ENCODE measurements at places on chromosomes 11 and 22. TPM values are rescaled to one million over a fixed set of nuclear protein-coding genes. Genes with fewer than 3 reads are reported as not detected.
A peak's percentile ranks its signal among the peaks of the same experiment; 100 is the strongest.

The KCNQ1 gene
- total RNA-seq: 34.0 TPM

The CD3E gene
- total RNA-seq: 10.5 TPM

The OR52H1 gene
- total RNA-seq: not detected

The RNF215 gene
- 18.5 TPM for total RNA-seq

The CBLIF gene
- total RNA-seq: not detected

The GDPD4 gene
- not detected for total RNA-seq

The AIFM3 gene
- 8.8 TPM for total RNA-seq

The SLC1A2 gene
- total RNA-seq: 3.1 TPM

The CXCR5 gene
- total RNA-seq: 0.17 TPM

The PGA5 gene
- 1.2 TPM for total RNA-seq

The ZP1 gene
- not detected for total RNA-seq

The POLR2L gene
- 138 TPM for total RNA-seq

The OR2AG2 gene
- not detected for total RNA-seq

The SLC17A6 gene
- not detected for total RNA-seq

The CDHR5 gene
- not detected for total RNA-seq

The DBX1 gene
- total RNA-seq: not detected

The LDLRAD3 gene
- total RNA-seq: 12.1 TPM

The ACR gene
- total RNA-seq: 0.71 TPM

The TEF gene
- total RNA-seq: 17.3 TPM

The CCDC116 gene
- total RNA-seq: 4.2 TPM

DNA sequence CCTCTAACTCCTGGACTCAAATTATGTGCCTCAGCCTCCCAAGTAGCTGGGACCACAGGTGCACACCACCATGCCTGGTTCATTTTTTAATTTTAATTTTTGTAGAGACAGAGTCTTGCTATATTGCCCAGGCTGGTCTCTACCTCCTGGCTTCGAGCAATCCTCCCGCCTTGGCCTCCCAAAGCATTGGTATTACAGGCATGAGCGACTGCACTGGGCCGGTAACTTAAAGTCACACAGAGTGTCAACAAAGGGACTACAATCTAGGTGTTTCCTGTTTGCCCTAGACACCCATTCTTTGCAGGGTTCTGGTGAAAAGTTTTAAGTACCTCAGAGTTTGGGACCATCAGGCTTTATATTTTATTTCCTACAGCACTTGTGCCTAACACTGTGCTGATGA is 8.4 kb downstream of the UVRAG start:
- H3K4me3 ChIP-seq: no peak overlapping the region
- H3K4me1 ChIP-seq: peaks cover 63% of the 10 kb centered on the region
- H3K36me3 ChIP-seq: no peaks in the 10 kb centered on the region

DNA sequence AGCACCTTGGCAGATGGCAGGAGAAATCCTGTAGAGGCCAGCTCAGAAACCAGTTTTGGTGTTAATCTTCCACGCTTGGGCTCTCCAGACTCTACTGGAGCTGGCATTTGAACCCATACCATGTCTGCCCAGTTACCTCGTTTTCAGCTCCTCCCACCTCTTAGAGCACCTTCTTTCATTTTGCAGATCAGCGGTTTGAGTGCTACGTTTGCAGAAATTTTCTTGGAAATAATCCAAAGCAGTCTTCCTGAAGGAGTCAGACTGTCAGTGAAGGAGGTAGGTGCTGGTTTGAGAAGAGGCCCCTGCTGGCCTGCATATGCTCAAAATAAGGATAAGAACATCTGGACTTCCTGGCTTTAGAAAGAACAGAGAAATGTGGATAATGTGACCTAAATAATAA is 13.7 kb downstream of the COA4 start:
- H3K4me1 ChIP-seq: no peaks in the 10 kb centered on the region
- peaks cover 9% of the 10 kb centered on the region for H3K36me3 ChIP-seq
- no peak overlapping the region for H3K27ac ChIP-seq

DNA sequence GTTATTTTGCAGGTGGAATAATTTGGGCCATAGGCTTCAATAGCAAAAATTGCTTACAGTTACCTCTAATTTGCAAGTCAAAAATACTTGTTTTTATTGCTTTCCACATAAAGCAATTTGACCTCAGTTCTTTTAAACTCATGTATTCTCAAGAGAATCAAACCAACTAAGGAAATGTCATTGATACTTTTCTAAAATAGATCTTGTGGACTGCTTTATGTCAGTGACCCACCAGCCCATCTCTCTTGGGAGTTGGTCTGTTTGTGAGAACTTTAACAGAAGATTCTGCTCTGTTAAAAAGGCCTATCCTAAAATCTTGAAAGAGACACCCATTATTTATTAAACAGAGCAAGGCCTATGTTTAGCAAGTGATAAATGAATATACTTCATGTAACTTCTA is 75.2 kb downstream of the DDIAS start:
- H3K36me3 ChIP-seq: no peaks in the 10 kb centered on the region
- no peak overlapping the region for H3K27ac ChIP-seq
- H3K27me3 ChIP-seq: no peaks in the 10 kb centered on the region
- no peaks in the 10 kb centered on the region for H3K4me1 ChIP-seq
- no peak overlapping the region for H3K4me3 ChIP-seq
- no peak for DNase-seq

GRCh38 chr22:44440224-44441160 is 57.5 kb downstream of the RTL6 start:
- no peak for DNase-seq
- no peak overlapping the region for H3K4me3 ChIP-seq
- H3K27me3 ChIP-seq: no peaks in the 10 kb centered on the region
- no peak overlapping the region for H3K27ac ChIP-seq
- no peaks in the 10 kb centered on the region for H3K36me3 ChIP-seq

- no peak for DNase-seq
- H3K27me3 ChIP-seq: no peaks in the 10 kb centered on the region
- H3K36me3 ChIP-seq: no peaks in the 10 kb centered on the region
- peak overlapping the region; percentile 55 for H3K4me3 ChIP-seq
- peaks cover 16% of the 10 kb centered on the region for H3K4me1 ChIP-seq
- H3K27ac ChIP-seq: peak overlapping the region; percentile 49
Observed at GRCh38 chr11:103109818-103110388, 677 bp downstream of the DYNC2H1 start.

GRCh38 chr22:23473901-23474300 is 106.2 kb downstream of the IGLL1 start:
- DNase-seq: no peak
- no peaks in the 10 kb centered on the region for H3K27me3 ChIP-seq
- no peak overlapping the region for H3K27ac ChIP-seq

DNA sequence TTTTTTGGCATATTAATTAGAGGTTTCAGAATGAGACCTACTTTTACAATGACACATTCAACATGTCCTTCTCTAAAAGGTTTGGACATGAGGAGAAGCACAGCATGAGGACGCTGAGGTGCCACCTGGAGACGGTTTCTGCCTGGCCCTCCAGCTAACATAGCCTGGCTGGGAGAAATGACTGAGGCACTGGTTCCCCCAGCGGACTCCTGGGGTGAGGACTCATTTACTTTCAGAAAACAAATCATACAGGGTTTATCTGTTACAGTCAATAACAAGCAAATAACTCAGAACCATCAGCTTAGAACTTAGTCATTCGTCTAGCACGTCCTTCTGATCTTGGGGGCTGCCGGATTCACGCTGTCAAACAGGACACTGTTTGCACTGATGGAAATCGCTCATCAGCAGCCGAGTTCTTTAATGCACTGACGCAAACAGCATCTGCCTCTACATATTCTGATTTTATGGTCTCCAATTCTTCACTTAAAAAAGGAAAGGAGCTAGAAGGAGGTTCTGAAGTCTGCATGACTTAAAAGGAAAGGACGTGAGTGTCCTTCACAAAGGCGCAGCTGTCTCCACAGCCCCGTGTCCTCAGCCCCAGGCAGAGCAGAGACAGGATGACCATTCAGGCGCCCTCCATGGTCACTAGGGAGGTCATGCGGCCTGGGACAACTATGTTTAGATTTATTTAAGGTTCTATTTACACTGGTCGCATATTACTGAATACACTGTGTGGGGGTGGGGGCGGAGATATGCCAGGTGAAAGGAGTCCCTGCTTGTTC is 44.2 kb downstream of the CERK start:
- no peak overlapping the region for H3K4me3 ChIP-seq
- H3K4me1 ChIP-seq: no peaks in the 10 kb centered on the region
- DNase-seq: no peak
- no peaks in the 10 kb centered on the region for H3K27me3 ChIP-seq

- H3K27ac ChIP-seq: peak overlapping the region; percentile 26
- H3K4me3 ChIP-seq: no peak overlapping the region
- no peak for DNase-seq
- no peaks in the 10 kb centered on the region for H3K27me3 ChIP-seq
- peaks cover 30% of the 10 kb centered on the region for H3K4me1 ChIP-seq
Observed at GRCh38 chr11:72730737-72731136, 21.5 kb downstream of the ARAP1 start.

DNA sequence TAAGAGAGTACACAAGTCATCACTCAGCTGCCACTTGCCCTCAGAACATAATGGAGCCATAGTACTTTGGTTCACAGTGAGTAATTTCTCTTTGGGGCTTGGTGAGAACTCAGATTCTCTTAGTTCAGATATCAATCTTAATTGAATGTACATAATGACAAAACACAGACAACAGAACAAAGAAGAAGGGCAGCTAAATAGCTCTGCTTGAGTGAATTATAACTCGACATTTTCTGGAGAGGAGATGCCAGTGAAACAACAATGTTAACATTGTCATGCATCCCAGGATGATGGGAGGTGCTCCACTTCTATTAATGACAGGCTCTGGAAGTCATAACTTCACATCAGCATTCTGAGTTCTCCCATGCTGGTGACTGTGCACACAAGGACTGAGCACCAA is 508.1 kb downstream of the TMEM135 start:
- H3K27me3 ChIP-seq: no peaks in the 10 kb centered on the region
- no peak for DNase-seq
- no peaks in the 10 kb centered on the region for H3K36me3 ChIP-seq

DNA sequence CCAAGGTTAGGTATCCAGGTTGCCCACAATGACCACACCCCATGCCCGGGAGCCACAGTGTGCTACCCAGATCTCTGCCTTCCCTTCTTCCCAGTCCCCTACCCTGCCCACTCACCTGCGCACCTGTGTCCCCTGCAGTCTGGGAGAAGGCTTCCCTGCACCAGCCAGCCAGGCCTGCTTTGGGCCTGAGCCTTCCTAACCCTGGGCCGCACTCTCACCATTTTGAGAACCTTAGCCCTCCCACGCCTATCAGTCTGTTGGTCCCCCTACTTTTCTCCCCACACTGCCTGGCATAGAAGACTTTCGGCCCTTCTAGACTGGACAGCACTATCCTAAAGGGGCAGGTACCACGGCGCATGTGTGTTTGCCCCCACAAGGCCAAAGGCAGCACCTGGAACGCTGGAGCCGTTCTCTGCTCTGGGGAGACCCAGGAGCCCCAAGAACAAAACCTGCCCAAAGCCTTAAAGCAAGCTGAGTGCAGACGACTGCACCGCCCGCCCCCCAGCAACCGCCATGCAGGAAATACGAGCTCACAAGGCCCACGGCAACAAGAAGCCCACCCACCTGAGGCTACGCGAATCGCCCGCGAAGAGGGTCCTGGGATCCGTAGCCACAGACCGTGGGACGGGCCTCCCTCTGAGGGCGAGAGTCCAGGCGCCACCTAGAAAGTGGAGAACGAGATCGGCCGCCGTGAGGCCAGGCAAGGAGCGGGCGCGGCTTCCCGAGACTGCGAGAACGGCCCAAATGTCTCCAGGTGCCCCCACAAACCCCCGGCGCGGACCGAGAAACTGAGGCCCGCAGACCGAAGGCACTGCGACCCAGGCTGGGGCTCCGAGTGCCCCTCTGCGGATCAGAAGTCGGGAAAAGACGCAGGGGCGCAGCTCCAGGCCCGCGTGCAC is 546 bp downstream of the GNB1L start:
- peaks cover 63% of the 10 kb centered on the region for H3K4me1 ChIP-seq
- H3K27me3 ChIP-seq: no peaks in the 10 kb centered on the region
- DNase-seq: peak; percentile 28
- H3K36me3 ChIP-seq: peaks cover 8% of the 10 kb centered on the region
- peak overlapping the region; percentile 95 for H3K27ac ChIP-seq

GRCh38 chr11:11311169-11311568 is 41.9 kb downstream of the CSNK2A3 start:
- H3K4me3 ChIP-seq: no peak overlapping the region
- peaks cover 19% of the 10 kb centered on the region for H3K4me1 ChIP-seq
- no peaks in the 10 kb centered on the region for H3K27me3 ChIP-seq
- H3K36me3 ChIP-seq: no peaks in the 10 kb centered on the region
- DNase-seq: peak; percentile 44
- H3K27ac ChIP-seq: no peak overlapping the region

DNA sequence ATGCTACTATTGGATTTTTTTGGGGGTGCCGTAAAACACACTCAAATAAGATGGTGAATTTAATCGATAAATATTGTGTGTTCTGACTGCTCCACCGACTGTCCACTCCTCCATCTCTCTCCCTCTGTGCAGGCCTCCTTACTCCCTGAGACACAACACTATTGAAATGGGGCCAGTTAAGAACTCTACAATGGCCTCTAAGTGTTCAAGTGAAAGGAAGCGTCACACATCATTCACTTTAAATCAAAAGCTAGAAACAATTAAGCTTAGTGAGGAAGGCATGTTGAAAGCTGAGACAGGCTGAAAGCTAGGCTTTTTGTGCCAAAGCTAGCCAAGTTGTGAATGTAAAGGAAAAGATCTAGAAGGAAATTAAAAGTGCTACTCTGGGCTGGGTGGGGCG is 156.7 kb downstream of the CTTN start:
- DNase-seq: no peak
- no peak overlapping the region for H3K4me3 ChIP-seq
- H3K4me1 ChIP-seq: no peaks in the 10 kb centered on the region

- no peak overlapping the region for H3K4me3 ChIP-seq
- no peaks in the 10 kb centered on the region for H3K36me3 ChIP-seq
- no peaks in the 10 kb centered on the region for H3K4me1 ChIP-seq
- no peak overlapping the region for H3K27ac ChIP-seq
- no peak for DNase-seq
Observed at GRCh38 chr11:133153031-133153430, 379.3 kb downstream of the OPCML start.

DNA sequence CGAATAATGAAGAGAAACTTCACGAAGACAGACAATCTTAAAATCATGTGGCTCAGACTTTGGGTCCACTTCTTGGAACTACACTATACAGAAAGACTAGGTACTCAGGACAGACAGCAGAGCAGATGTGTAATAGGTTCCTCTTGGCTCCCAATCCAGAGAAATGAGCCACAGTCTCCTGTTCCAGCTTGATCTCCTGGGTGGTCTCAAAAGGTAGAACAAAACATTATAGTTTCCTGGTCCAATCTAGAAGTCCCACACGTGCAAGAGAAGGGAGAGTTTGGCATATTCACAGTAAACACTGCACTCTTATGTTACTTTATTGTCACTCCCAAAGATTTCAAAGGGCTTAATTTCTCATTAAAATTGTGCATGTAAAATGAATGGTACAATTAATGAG is 134.5 kb upstream of the FIBIN start:
- H3K27me3 ChIP-seq: no peaks in the 10 kb centered on the region
- H3K27ac ChIP-seq: no peak overlapping the region
- H3K36me3 ChIP-seq: no peaks in the 10 kb centered on the region

- H3K27ac ChIP-seq: no peak overlapping the region
- no peaks in the 10 kb centered on the region for H3K27me3 ChIP-seq
- H3K4me3 ChIP-seq: no peak overlapping the region
- peaks cover 3% of the 10 kb centered on the region for H3K4me1 ChIP-seq
Observed at GRCh38 chr11:121389651-121390050, 62.5 kb upstream of the SORL1 start.

GRCh38 chr11:96841792-96842191 is 452.0 kb downstream of the JRKL start:
- H3K4me3 ChIP-seq: no peak overlapping the region
- no peaks in the 10 kb centered on the region for H3K36me3 ChIP-seq
- H3K27ac ChIP-seq: no peak overlapping the region
- no peaks in the 10 kb centered on the region for H3K4me1 ChIP-seq
- no peaks in the 10 kb centered on the region for H3K27me3 ChIP-seq
